ENCODE measurements at places on chromosomes 5 and 9.

DNA sequence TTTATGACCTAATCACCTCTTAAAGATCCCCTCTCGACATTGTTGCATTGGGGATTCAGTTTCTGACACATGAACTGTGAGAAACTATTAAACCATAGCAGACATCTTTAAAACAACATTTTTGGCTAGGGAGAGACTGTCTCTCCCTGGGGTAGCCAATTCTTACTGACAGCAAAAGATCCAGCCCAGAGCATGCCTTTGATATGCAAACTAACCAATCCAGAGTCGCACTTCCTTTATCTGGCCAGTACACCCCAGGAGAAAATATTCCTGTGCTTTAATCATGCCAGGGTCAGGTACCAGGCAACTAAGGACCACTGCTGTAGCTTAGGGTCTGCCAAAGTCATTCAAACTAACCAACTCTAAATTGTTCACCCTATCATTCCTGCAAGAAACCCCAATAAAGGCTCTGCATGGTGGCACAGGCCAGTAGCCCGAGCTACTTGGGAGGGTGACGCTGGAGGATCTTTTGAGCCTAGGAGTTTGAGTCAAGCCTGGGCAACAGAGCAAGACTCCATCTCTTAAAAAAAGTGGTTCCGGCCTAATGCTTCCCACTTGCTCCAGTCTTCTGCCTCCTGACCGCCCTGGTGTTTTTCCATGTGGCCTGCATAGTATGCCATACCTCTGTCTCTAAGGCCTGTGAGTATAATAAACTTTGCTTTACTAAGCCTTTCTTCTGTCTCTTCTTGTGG, 62.3 kb upstream of the DAPK1 start:
- DNase-seq: no peak

DNA sequence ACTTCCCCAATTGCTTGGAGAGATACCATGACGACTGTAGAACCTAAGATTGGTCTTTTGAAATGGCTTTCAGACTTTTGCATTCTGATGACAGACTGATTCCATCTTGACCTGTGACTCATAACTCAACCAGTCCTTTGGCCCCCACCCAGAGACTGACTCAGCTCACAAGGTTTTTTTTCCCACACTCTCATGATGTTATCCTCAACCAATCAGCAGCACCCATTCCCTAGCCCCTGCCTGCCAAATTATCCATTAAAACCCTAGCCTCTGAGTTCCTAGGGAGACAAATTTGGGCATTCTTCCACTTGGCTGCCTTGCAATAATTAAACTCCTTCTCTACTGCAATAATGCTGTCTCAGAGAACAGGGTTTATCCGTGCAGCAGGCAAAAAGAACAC, 1263.3 kb upstream of the CDH9 start:
- no peak for DNase-seq

DNA sequence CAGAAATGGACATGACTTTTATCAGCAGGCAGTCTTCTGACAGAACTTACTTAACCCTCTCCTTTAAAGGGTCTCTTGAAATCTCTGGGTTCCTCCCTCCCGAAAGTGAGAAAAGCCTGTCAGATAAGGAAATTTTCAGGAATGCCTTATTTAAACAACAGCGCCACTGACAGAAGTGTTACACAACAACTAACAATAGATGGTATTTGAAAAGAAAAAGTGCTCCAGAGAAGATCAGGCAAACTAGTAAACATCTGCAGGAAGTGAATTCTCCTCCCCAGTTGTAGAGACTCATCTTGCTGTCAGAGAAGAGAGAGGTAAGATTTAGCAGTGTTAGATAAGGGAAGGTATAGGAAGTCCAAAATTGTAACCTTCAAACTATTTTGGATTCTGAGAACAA, 107.2 kb upstream of the NFIL3 start:
- no peak for DNase-seq

DNA sequence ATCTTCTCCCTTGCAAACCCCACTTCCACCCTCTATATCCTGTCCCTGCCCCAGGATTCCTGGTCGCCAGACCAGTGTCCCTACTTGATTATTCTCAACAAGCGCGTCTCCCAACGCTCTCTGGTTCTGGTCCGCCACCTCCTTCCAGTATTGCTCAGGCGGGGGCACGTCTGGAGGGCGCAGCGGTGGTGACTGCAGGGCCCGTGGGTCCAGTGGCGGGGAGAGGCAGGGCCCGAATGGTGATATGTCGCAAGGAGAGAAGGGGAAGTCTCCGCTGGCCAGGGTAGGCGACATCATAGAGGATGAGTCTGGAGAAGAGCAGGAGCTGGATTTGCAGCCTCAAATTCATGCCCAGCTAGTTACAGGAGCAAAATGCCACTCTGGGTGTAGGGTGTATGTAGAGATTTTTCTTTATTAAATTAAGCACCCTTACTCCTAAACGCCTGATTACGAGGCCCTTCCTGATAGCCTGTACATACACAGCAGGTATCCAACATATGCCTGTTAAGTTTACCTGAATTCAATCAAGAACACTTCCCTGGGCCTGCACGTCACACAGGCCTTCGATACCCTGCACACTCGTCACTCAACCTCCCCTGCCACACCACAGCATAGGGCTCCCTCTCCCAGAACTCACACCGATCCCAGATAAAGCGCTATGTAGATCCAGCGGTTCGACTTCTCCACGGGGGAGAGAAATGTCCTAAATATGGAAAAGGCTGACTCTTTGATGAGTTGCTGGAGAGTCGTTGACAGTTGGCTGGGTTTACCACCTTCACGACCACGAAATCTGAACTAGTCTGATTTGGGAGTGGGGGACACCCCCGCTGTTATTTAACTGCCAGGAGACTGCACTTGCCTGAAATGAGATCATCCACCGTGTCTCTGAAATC, 4.8 kb downstream of the MCIDAS start:
- DNase-seq: no peak

DNA sequence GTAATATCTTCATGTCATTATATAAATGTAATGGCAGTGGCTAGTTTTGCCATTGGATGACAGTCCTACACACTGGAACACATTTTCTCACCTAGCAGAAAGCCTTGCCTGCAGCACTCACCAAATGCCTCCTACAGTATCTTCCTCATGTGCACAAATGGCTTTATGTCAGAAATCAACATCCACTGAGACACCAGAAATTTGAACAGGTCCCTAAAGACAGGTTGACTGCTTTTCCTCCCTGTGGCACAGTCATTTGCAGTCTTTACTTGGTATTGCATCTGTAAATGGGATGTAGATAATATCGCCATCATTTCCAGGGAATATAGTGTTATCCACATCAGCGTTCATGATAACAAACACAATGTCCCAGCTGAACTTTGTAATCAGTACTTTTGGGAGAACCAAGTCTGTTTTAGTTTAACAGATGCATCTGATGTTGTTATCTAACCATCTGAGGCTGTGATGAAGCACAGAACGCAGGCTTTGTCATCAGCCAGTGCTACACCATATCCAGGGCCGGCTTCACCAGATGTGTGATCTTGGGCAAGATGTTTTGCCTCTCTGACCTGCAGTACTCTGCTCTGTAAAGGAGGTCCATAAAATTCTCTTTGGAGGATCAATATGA, 83.9 kb upstream of the TAS2R1 start:
- DNase-seq: no peak

DNA sequence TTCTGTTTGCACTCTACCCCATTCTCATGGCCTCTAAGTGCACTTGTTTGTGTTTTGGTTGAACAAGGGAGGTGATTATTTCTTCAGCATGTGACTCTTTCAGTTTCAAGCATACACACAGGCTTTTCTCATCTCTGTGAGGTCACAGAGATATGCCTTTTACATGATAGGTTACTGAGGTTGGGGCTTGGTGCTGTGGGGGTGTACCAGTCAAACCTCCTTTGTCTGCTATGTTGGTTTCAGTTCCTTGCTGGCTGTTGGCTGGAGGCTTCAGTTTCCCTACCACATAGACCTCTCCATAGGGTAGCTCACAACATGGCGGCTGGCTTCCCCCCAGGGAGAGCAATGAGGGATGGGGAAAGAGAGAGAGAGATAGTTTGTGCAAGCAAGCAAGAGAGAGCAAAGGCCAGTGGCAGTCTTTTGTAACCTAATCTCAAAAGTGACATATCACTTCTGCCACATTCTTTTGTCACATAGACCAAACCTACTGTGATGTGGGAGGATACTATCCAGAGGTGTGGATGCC, 96.7 kb upstream of the SEMA6A start:
- DNase-seq: no peak

DNA sequence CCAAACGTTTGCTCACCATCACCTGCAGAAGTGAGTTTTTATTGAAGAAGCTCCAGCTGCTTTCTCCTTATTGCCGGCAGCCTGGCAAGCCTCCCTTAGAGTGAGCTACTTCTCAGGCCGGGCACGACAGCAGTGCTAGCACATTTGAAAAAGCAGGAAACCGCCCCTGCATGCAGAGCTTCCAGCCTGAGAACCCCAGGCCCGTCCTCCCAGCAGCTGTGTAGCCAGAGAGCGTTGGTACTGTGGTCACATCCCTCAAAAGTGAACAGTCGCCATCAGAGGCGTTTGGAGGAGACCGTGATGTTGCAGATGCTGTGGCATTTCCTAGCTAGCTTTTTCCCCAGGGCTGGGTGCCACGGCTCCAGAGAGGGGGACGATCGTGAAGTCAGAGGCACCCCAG, 23.5 kb downstream of the SLC25A25 start:
- DNase-seq: no peak

- peak; percentile 81 for DNase-seq
These were observed 231.4 kb downstream of the NR2F1-AS1 start for GRCh38 chr5:93349613-93350012.

GRCh38 chr5:102857076-102857818, 102.1 kb downstream of the PAM start:
- no peak for DNase-seq

- no peak for DNase-seq
These were observed 2015.4 kb upstream of the WWC1 start for GRCh38 chr5:166276006-166276405.

GRCh38 chr5:159807586-159807985, 108.7 kb upstream of the ADRA1B start:
- no peak for DNase-seq

DNA sequence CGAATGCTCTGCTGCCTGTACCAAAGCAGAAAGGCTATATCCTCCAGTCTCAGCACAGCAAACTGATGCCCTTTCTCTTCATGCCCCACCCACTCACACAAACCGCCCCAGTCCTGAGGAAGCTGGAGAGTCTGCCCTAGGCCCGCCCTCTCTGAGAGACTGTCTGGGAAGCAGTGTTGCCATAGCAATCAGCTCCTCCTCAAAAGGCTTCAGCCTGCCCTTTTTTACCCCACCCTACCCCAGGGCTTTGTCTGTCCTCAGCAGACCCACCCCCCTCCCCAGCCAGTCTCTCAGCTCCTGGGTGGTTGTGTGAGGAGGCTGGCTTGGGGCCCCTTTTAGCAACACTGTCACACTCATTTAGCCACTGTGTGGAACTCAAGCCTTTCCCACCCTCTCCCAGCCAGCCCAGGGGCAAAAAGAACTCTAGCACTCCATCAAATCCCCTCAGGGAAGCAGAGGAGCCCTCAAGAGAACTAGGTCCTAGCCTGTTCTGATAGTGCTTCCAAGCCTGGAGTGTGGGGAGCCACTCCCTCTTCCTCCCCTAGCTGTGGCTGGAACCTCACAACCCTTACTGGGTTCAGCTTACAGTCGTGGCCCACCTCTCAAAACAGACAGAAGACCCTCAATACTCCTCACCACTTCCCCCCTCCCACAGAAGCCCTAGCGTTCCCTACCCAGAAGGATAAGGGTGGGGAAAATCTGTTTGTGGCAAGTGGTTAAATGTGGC, 1.4 kb downstream of the ATOSB start:
- peak; percentile 30 for DNase-seq

- no peak for DNase-seq
These were observed 65.8 kb upstream of the COL5A1 start for GRCh38 chr9:134575901-134576176.

- no peak for DNase-seq
These were observed at the start of gene UGT3A2 for GRCh38 chr5:36066540-36067210. Gene UGT3A2, minus strand, starts transcription at chr5:36066882. Its CDS starts 93 bp downstream, at chr5:36066789.

- no peak for DNase-seq
These were observed 486.6 kb downstream of the CCDC171 start for GRCh38 chr9:16039218-16039987.
